ENCODE measurements at places on chromosomes 4 and X.

- DNase-seq, result no peak
Measured at GRCh38 chrX:102832661-102833060, 104.4 kb upstream of the RAB40AL start.

GRCh38 chrX:153463031-153463430, 7.3 kb downstream of the HAUS7 start:
- no peak for DNase-seq

GRCh38 chr4:82043081-82043808, 330.5 kb downstream of the HNRNPD start:
- DNase-seq, result no peak

GRCh38 chr4:7167706-7168105, 24.6 kb upstream of the SORCS2 start:
- no peak for DNase-seq

DNA sequence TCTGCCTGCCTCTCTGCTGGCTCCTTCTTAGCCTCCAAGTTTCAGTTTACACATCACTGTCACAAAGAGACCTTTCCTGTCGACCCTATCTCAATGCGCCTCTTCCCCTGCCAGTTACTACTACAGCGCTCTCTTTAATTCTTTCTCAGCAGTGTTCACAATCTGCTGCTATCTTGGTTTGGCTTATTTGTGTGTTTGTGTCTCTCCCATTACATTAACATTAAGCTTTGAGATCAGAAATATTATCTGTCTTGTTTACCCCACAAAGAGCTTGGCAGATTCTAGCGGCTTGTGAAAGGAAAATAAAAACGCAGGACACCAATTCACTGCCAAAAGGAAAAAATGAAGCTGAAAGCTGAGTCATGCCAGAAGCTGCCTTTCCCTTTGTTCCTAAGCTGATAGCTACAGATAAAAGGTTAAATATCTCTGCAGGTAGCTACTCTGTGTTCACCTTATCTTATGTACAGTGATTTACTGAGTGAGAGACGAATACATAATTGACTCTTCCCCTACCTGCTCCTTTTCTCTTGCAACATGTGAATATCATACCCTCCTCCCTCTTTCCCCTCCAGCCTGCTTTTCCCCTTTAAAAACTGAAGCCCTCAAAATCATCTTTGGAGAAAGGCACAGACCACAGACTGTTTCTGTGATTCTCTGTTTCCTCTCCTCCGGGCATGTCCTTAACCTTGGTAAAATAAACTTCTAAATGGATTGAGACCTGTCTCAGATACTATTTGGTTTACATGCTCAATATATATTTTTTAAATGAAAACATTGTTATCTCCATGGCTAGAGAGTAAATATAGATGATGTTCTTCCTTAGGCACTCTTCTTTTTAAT, 19.3 kb upstream of the SLC9A7 start:
- no peak for DNase-seq

GRCh38 chr4:87360338-87360935, 30.6 kb downstream of the HSD17B11 start:
- DNase-seq, result no peak

Data from iPS DF 6.9 (cell line).